CD4-positive, alpha-beta T cell treated with Interleukin-10 for 1 hour (primary cell): ENCODE measurements at places on chromosomes 1 and 21.

DNA sequence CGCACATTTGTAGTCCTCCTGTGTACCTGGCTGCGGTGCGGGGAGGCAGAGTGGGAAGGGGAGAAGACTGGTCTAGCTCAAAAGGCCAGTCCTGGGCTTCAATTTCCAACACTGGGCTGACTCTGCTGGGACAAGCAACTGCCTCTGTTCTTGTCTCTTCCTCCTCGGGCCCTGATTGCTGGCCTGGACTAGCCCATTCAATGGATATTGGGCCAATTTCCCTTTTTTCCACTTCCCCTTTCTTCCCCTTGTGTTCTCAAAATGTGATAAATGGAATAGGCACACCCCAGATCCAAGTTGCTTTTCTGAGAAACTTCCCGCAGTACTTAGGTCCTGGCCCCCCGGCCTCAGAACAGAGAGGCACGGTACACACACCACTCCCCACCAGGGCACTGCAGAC is 48.2 kb downstream of the SPSB1 start:
- DNase-seq: no peak

DNA sequence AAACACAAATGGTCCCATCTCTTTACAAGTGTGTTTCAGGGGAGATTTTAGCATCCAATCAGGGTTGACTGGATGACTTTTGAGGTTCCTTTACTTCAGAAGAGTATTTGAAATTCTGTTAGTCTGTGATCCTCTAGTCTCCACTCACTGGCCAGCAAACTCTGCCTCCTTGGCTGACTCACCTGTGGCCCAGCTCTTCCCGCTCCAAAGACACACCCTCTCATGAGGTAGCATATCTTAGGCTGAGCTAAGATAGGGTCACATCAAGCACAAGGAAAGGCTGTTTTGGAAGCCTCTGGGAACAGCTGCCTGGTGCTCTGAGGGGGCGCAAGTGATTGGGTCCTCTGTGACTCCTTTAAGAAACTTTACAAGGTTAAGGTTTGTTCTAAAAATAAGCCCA is 102.3 kb upstream of the FGGY start:
- DNase-seq: no peak

DNA sequence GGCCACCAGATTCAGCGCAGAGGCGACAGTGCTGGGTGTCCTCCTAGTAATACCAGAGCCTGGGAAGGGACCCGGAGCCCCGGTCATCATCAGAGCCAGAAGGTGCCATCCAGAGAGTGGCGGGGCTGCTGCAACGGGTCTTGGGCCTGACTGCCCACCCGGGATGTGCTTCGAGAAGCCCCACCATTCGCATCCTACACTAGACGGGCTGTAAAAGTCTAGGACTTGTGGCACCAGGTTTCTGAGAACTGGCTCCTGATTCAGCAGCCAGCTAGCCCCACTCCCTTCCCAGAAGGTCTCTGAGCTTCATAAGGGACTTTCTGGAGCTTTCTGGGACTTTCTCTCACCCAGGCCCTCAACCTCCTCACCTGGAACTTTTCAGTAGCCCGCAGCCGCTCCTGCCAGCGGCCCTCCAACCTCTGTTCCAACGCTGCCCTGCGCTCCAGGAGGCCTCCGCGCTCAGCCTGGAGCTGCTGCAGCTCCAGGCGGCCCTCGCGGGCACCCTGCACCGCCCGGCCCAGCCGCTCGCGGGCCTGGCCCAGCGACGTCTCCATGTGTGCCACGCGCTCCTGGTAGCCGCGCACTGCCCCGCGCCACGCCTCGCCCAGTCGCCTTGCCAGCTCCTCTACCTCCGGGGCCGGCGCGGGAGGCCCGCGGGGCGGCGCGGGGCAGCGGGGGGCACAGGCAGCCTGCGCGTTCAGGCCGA is 940 bp downstream of the NES start:
- no peak for DNase-seq

DNA sequence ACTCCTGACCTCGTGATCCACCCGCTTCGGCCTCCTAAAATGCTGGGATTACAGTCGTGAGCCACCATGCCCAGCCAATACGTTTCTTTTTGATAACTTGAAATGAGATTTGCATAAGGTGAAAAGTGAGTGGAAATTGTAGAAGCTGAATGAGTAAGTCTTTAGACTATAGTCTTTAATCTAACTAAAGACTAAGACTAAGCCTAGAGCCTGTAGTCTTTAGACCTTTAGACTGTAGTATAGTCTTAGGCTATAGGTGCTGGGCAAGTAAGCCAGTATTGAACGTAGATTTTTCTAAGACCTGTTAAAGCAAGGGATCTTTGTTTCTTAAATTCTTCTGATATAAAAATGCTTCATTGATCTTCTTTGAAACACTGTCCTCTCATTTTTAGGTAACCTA is 12.1 kb downstream of the PPP2R5A start:
- no peak for DNase-seq

DNA sequence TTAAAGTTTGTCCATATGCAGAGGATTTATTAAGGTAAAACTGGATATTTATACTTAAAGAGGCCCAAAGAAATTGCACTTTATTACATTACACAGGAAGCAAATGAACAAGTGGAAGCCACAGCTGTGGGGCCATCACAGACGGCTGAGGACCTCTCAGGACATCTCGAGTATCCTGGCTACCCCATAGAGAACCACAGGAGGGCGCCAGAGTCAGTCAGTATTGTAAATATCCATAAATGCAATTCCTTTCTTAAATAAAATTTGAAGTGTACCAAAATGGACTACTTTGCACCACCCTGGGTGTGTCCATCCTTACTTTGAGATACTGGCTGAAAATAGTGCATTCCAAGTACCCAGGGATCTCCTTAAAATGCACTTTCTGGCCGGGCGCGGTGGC is 257.2 kb downstream of the MRPL39 start:
- DNase-seq: no peak

DNA sequence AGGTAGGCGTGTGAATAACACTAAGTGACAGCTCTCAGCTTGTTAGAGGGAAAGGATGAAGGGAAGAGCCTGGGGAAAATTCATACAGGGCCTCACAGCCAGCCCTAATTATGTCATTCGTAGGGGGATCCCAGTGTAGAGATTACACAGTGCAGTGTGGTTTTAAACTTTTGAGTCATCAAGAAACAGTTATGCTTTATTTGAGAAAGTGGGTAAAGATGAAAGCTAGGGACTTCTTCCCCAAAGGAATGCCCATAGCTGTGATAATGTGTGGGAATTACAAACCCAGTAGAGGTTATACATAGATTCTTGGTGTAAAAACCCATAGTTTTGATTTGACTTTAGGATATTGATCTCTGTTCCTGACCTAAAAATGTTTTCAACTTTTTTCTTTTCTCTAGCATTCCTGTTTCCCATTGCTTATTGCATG is 1.9 kb downstream of the TTF2 start:
- DNase-seq: peak; percentile 39

DNA sequence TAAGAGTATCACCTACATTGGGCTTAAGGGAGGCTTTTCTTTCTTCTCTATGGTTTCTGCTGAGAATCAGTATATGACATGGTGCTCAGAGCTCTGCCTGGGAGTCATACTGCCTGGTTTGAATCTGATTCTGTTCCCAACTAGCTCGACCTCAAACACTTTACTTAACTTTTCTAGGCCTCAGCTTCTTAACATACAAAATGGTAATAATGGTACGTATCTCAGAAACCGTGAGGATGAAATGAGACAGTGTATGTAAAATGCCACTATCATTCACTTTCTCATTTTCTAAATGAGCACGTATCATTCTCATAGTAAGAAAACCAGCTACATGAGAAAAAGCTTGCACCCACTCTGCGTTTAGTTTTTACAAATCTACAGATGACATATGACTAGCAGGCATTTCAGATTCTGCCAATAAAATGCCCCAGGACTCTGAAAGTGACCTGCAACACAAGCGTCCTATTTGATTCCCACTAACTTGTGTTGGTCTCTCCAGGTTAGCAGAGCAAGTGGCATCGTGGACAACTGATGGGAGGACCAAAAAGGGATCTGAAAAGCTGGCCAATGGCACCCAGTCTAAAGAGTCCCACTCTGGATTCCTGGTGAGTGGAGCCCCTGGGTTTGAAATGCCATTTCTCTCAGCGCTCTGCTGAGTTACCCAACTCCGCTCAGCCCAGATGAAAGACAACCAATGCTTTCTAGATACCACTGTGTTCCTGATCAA is 6.1 kb downstream of the CTNNBIP1 start:
- DNase-seq: no peak

- DNase-seq: no peak
Observed at GRCh38 chr1:184951788-184952187, 22.5 kb downstream of the NIBAN1 start.

GRCh38 chr21:41764558-41765419 is 2.1 kb downstream of the RIPK4 start:
- no peak for DNase-seq

DNA sequence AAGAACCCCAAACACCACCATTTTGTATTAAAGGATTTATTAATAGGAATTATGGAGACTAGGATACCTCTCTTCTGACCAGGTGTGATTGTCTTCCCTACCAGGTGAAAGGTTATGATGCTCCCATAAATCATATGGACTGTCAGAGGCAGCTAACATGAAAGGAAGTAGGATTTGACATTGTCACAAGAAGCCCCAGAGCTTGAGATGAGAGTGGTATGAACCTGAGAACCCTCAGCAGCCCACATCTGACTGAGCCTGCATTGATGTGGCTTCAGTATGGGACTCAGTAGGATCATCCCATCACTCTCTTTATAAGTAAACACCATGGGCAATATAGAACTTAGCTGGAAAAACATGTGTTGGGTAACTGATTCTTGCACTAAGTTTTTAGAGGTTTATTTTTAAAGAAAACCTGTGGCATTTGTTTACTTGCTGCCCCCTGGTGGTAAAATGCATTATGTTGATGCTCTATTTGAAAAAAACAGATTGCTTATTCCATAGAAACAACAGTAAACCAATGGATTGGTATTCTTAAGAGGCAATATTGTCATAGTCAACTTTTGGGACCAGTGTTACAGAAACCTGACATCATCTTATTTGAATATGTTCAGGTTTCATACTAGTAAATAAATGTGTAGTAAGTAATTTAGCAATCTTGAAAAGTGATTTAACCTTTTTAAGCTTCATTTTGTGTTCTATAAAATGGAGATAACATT is 16.6 kb upstream of the CACYBP start:
- DNase-seq: peak; percentile 77

GRCh38 chr1:99305626-99306025 is 41.3 kb downstream of the PLPPR4 start:
- DNase-seq: no peak

GRCh38 chr1:192516776-192517297 is 58.7 kb upstream of the RGS1 start:
- DNase-seq: peak; percentile 80

DNA sequence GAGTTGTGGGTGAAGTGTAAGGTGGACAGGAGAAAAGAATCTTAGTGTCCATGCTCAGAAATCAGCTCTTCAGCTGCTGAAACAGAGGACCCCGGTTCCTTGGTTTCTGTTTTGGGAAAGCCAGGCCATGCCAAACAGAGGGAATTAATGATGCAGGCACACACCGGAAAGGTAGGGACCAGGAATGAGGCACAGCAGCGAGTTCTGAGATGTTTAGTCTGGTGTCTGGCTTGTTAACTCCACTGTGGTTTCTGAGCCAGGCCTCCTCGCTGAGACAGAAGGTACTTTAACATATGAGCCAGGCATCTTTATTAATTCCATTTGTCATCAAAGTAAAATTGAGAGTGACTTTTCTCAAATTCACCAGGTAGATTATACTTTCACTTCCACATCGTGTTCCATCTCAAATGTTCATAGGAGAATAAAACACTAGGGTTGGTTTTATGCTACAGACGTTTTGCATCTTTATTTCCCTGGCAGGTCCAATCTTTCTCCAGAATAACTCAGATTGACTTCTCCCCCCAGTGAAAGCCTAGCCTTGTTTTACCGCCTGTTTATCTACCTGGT is 23.5 kb downstream of the LRRC8D start:
- peak; percentile 36 for DNase-seq

DNA sequence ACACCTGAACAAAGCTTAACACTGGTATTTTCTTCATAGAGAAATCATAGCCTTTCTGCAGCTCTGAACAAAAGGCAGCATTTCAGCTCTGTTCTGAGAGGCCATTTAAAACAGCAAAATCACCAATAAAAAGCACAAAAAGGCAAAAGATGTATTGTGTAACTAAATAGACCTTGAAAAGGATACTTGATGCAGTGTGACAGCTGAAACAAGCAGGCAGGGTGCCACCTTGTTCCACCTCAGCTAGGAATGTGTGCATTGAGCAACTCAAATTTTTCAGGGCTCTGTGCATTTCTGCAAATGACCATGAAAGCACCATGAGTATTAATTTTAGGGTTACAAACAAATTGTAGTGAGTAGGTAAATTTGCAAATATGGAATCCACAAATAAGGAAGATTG is 65.8 kb downstream of the RHOU start:
- no peak for DNase-seq

DNA sequence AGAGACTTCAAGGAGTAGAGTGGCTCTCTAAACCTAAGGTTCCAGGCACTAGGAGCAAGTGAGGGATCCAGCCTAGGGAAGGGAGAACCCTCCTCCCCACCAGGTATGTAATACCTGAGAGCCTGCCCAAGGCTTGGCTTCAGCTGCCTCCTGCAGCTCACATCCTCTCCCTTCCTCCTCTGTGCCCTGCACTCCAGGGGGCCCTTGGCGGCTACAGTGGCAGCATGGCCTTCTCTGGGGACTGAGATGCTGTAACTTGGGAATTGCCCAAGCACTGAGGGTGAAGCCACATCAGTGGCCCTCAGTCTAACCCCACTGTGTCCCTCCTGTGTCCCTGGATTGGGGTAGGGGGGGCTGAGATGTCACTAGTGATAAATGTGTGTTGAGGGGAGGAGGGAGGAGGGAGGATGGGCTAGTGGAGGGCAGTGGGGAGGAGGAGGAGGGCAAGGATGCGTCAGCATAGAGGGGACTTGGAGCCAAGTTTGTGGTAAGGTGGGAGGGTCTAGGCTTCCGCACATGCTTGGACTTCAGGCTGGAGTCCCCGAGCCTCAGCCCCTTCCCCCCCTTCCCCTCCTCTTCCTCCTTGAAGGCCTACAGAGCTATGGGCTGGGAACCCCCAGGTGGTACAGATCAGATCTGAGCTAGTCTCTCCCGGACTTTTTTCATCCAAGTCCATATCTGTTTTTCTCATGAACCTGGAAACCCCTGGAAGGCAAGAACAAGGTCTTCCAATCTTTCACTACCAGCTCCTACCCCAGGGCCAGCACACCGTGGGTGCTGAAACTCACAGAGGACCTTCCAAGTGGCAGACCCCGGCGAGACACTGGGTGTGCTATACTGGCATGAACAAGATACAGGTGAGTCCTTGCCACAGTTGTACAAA is 17.5 kb downstream of the COL9A2 start:
- no peak for DNase-seq

DNA sequence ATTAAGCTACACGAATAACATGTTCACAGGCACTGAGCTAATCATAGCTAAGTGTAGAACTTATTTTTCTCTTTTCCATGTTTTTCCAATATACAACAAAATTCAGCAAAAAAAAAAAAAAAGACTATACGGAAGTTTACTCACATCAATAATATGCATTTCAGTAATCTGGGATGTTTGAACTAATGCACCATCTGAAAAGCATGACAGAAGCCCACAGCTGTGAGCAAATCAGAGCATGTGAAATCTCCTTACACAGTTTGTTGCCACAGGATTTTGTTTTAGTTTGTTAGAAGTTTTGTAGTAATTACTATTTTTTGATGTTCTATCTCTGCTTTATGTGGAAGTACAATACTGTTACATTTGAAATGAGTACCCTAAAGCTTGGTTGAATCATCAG is 1051.7 kb downstream of the TTLL7 start:
- no peak for DNase-seq

GRCh38 chr1:208145167-208145566 is 99.0 kb downstream of the PLXNA2 start:
- DNase-seq: no peak
